ENCODE measurements at places on chromosomes 1 and 21. TPM values are rescaled to one million over a fixed set of nuclear protein-coding genes. Genes with fewer than 3 reads are reported as not detected.

DNA sequence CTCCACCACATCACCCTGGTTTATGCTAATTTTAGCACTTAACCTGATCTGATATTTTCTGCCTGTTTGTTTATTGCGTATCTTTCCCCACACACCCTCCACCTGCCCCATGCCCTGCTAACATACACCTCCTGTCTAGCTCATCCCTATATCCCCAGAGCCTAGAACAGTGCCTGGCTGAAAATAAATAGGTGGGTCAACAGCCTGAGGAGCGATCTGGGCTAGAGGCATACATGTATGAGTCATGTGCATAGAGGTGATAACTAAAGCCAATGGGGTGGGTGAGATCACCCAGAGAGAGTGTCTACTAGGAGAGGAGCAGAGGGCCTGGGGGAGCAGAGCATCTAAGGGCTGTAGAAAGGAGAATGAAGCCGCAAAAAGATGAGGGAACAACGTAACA, 2.7 kb downstream of the HTR1D start:
- no peaks in the 10 kb centered on the region for H3K27me3 ChIP-seq
- no peak overlapping the region for H3K27ac ChIP-seq
- DNase-seq: no peak
- no peaks in the 10 kb centered on the region for H3K36me3 ChIP-seq

VASH2 gene
- 0.07 TPM for total RNA-seq

AJAP1 gene
- 0.06 TPM for total RNA-seq

GRCh38 chr1:232207073-232207866, 422.7 kb downstream of the SIPA1L2 start:
- no peak for DNase-seq
- no peaks in the 10 kb centered on the region for H3K27me3 ChIP-seq
- no peak overlapping the region for H3K27ac ChIP-seq
- no peaks in the 10 kb centered on the region for H3K36me3 ChIP-seq

C1orf94 gene
- total RNA-seq: not detected

GRCh38 chr1:186306533-186306932, 68.5 kb downstream of the TPR start:
- H3K27ac ChIP-seq: no peak overlapping the region
- no peaks in the 10 kb centered on the region for H3K27me3 ChIP-seq
- H3K4me3 ChIP-seq: no peak overlapping the region
- peaks cover 12% of the 10 kb centered on the region for H3K4me1 ChIP-seq
- no peak for DNase-seq

Measured in right lobe of liver (tissue), 6 donors.